ENCODE measurements at places on chromosomes 6 and 20.

GRCh38 chr20:47391276-47392010 is 34.9 kb upstream of the ZMYND8 start:
- no peak for DNase-seq

DNA sequence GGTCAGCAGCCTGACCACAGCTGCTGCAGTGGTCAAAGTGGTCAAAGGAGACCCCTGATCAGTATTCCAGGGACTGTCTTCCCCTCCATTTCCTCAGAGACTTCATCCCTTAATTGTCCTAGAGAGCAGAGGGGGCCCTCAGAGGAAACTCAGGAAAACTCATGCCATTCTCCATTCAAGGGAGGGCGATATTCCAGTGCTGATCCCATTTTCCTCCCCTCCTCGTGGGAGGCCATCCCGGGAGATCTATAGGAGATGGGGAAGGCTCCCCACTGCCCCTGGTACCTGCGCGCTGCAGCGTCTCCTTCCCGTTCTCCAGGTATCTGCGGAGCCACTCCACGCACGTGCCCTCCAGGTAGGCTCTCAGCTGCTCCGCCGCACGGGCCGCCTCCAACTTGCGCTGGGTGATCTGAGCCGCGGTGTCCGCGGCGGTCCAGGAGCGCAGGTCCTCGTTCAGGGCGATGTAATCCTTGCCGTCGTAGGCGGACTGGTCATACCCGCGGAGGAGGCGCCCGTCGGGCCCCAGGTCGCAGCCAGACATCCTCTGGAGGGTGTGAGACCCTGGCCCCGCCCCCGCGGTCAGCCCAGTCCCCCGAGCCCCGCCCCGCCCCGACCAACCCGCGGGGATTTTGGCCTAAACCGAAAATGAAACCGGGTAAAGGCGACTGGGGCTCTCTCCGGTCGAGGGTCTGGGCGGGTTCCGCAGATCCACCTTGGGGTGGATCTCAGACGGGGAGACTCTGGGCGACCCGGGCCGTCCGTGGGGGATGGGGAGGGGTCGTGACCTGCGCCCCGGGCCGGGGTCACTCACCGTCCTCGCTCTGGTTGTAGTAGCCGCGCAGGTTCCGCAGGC is 878 bp downstream of the HLA-C start:
- no peak for DNase-seq

DNA sequence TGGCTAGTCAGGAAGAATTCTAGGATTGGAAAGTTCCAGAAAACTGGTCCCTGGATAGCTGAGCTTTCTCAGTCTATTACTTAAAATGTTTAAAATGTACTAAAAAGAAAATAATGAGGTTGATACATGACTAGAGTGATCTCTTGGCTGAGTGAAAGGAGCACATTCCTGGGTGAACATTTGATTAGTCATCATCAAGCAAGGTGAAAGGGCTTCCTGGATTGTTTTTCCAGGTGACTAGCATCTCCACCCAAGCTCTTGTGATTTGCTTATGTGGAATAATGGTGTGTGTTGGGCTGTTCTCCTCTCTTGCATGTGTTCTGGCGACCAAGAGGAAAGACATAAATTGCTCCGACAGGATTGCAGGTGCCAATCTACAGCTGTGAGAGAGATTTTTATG is 42.9 kb downstream of the PKIB start:
- DNase-seq: no peak

DNA sequence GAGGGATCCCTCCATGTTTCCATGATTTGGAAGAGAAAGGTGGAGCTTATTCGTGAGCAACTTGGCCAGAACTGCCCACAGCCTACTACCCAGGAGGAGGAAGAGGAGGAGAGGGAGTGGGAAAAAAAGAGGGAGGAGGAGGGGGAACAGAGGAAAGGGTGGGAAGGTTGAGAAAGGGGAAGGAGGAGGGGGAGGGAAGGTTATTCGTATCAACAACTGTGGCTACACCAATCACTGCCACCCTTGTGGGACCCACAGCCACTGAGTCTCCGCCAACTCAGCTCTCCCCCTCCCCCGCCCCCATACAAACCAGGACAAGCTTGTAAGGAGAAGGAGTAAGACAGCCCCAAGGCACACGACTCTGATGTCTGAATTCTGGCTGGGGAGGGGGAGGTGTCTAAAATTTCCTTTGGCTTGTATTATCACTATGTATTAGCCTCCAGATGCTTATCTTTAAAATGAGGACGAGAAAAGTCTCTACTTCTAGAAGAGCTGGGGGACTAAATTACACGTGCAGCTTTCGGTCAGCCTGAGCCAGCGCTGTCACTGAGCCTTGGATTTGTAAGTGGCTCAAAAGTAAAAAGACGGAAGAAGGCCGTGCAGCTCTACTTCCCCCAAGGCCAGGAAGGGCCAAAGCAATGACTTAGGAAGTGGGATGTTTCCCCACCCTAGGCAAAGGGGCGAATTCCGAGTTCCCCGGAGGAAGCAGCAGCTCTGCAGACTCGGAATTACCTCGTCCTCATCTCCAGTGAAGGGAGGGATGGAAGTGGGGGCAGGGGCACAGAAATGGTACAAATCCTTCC is 1.0 kb downstream of the FKBP1A start:
- DNase-seq: no peak

GRCh38 chr6:40893021-40893420 is 146.0 kb downstream of the UNC5CL start:
- DNase-seq: no peak

DNA sequence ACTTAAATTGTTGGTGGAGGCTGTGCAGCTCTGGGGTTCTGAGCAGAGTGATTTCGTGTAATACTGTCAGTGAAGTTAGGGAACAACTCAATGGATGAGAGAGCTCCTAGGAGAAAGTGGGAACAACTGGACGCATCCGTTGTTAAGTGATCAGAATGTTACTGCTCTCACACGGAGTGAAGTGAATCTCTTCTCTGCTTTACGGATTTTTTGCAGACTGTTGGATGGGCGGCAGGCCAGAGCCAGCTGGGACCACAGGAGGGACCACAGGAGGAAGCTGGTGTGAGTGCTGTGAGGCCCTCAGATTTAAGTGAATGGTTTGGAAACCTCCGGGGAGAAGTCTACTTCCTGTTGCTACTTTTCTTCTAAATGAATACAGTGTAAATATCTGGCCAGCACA is 23.7 kb upstream of the PPP1R14C start:
- DNase-seq: peak; percentile 11

- peak; percentile 63 for DNase-seq
Observed at GRCh38 chr6:28863604-28864325, 60.0 kb downstream of the TRIM27 start.

GRCh38 chr6:138455746-138456400 is 43.4 kb downstream of the NHSL1 start:
- peak; percentile 3 for DNase-seq

GRCh38 chr6:28078050-28078449 is 2.3 kb upstream of the ZNF165 start:
- no peak for DNase-seq

DNA sequence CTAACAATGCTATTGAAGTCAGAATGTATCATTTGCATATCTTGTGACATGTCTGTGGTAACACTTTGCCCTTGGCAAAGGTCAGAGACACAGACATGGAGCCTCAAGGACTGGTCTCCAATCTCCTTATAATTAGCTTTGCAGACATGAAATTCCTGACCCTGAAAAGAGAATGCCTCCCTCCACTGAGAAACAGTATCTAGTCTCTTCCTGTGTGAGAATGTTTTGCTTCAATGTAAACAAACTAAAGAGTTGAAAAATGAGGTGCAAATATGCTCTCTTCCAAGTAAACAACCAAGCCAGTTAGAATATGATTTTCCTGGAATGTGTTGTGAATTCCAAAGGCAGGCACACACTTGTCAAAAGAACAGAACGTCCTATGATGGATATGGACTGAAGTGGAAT is 407.1 kb upstream of the MARCKS start:
- DNase-seq: no peak

- DNase-seq: no peak
Observed at GRCh38 chr6:139748353-139749146, 374.1 kb upstream of the CITED2 start.

GRCh38 chr6:105726902-105727655 is 324.2 kb upstream of the PREP start:
- peak; percentile 21 for DNase-seq

DNA sequence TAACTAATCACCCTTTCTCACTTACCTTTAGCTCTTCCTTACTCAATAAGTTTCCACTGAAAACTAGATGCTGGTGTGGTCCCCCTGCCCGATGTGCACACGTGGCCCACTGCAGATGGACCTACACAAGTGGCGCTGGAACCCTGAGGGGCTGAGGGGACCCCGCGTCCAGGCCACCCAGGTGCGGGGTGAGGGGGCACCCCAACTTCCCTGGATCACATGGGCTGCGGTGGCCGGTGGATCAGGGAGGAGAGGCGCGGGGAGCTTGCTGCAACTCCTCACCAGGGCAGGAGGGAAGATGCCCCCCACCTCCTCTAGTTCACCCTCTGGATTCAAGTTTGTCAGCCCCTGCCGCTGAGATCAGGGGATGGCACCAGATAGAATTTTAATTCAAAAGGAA is 12.5 kb upstream of the HLA-DOA start:
- DNase-seq: no peak

DNA sequence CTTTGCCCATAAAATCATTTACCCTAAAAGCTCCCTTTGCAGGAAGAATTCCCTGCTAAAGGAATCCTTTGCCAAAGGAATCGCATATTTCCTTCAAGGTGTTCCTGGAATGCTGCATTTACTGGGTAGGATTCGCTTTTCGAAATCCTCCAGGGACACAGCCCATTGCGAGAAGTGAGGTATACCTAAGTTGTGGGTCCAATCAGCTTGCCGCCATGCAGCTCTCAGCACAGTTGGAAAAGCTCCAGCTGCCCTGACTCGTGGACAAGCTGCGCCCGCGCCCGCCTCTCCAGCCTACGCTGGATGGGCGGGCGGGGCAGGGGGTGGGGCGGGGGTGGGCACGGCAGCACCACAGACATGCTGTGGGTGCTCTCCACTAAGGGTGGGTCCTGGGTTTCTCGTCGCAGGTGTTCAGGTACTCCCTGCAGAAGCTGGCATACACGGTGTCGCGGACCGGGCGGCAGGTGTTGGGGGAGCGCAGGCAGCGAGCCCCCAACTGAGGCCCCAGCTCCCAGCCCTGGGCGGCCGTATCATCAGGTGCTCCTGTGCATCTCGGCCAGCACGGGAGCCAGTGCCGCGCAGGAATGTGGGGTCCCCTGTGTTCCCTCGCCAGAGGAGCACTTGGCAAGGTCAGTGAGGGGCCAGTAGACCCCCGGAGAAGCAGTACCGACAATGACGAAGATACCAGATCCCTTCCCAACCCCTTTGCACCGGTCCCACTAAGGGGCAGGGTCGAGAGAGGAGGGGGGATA is 1.4 kb downstream of the NNAT start:
- no peak for DNase-seq

GRCh38 chr6:12315292-12316081 is 25.3 kb downstream of the EDN1 start:
- no peak for DNase-seq
